ENCODE measurements at places on chromosomes 4 and X.
A peak's percentile ranks its signal among the peaks of the same experiment; 100 is the strongest.

GRCh38 chr4:39278476-39278875 is 87.7 kb downstream of the RFC1 start:
- DNase-seq: no peak

GRCh38 chr4:55269995-55270394 is 76.0 kb upstream of the SRD5A3 start:
- DNase-seq: no peak

GRCh38 chrX:53088136-53088974 is 5.6 kb upstream of the KANTR start:
- peak; percentile 36 for DNase-seq

GRCh38 chr4:153497988-153498967 is 32.1 kb downstream of the TMEM131L start:
- DNase-seq: no peak

DNA sequence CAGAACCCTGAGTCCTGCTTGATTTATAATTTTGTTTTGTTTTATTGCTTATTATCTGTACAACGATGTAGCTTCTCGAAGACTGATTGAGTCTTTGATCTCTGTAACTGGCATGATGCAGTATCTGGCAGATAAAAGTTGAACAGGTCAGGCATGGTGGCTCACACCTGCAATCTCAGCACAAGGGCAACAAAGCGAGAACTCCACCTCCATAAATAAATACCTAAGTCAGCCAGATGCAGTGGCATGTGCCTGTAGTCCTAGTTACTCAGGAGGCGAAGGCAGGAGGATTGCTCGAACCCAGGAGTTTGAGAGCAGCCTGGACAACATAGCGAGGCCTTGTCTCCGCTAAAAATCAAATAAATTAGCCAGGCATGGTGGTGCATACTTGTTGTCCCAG is 15.7 kb upstream of the WDR19 start:
- no peak for DNase-seq

- no peak for DNase-seq
Observed at GRCh38 chrX:21632027-21632426, 26.1 kb downstream of the KLHL34 start.

GRCh38 chrX:39948582-39948981 is 149.2 kb downstream of the BCOR start:
- no peak for DNase-seq

DNA sequence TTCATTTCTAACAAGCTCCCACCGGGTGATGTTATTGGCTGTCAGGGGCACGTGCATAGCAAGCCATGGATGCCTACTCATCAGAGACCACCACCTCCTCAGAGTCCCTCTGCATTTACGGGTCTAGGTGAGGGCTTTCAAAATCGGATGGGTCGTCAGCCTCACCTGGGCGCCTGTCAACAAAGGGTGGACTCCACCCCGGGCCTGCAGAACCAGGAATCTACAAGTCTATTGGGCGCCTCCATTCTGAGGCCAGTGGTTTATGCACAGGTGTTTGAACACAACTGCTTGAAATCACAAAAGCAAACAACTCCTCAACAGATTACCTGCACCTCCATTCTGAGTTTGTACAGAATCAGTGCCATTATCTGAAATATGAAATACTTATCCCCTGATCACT is 318.9 kb downstream of the PTTG2 start:
- no peak for DNase-seq

DNA sequence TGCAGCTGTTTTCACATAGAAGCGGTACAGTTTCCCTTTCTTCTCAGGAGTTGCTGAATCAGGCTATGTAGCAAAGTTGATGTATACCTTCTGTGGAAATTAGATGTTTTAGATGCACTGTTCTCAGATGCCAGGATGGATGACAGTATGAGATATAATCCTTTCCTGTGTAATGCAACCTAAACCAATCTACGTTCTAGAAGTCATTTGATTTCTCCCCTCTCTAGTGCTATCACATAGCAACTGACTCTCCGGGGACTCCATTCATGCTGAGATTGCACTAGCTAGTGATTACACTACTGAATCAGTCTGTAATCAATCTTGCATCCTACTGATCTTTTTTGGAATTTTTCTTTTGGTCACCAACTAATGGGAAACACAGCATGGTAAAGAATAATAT is 1881.7 kb downstream of the PCDH7 start:
- DNase-seq: no peak

GRCh38 chrX:86263526-86263925 is 115.3 kb downstream of the DACH2 start:
- no peak for DNase-seq

DNA sequence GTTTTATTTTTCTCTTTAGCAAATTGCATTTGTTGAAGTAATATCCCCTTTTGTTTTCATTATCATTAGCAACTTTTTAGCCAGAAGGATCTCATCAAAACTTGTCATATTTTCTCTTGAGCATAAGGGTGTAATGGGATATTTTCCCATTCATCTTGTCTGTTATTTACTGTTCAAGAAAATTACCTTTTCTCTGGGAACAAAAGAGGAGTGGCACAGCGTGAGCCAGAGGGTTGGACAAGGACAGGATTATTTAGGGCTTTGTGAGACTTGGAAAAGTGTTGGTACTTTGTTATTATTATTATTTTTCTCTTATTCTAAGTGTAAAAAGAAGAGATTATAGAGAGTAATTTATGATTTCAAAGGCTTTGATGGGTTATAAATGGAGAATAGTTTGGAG is 135.9 kb downstream of the PRKX start:
- no peak for DNase-seq

DNA sequence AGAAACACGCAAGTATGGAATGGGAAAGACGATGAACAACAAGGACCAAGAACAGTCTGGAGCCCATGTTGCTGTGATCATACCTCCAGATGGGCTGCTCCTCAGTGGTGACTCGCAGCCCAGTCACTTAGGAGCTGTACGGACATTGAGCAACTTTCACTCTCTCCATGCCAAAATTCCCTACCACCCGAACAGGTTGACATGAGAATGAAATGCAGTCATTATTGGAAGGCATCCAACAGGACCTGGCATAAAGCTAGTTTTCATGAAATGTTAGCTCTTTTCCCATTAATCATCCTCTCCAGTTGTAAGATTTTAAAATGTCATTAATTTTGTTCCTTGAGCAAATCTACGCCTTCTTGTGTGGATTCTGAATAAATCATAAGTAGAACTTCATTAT is 82.7 kb upstream of the GPM6B start:
- no peak for DNase-seq

DNA sequence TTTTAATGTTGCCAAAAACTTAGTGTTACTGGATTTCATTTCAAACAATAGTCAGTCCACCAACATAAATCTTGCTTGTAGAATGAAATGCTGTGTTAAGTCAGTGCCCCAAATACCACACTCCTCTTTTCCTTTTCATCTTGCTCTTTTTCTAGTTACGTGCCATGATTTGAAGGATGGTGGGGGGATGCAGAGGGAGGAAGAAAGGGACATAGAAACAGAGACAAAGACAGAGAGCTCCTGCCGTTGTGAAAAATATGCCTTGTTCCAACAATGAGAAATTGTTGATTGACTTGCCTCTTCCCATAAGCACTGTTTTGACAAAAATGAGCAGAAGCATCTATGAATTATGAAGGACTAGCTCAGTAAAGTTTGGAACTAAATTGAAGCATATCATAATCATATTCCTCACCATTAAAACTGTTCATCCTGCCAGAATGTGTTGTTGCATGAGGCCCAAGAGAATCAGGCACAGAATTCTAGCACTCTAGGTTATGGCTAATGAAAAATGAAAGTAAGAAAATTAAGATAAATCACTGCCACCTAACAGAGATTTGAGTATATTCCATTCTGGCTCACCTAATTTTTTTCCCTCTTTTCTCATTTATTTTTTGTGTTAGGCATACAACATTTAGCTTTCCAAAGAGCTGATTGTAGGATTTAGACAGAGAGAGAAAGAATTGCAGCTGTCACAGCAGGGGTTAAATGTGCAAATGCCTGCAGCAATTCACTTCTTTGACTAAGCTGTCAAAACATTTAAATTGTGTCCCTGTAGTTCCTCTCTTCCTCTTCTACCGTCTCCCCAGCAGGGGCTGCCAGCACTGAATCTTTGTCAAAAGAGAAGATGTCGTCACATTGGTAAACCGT is 111.6 kb upstream of the PTPN13 start:
- peak; percentile 16 for DNase-seq

GRCh38 chr4:163693211-163693610 is 198.7 kb downstream of the TMA16 start:
- no peak for DNase-seq

- no peak for DNase-seq
Observed at GRCh38 chrX:150702966-150703694, 9.9 kb downstream of the MTMR1 start.

GRCh38 chrX:130285069-130285620 is 16.4 kb upstream of the ZNF280C start:
- no peak for DNase-seq

DNA sequence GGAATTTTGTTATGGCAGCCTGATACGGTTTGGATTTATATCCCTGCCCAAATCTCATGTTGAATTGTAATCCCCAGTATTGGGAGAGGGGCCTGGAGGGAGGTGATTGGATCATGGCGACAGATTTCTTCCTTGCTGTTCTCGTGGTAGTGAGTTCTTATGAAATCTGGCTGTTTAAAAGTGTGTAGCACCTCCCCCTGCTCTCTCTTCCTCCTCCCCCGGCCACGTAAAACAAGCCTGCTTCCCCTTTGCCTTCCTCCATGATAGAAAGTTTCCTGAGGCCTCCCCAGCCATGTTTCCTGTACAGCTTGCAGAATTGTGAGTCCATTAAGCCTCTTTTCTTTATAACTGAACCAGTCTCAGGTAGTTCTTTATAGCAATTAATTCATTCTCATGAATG is 37.9 kb downstream of the SUPT20HL2 start:
- DNase-seq: no peak

DNA sequence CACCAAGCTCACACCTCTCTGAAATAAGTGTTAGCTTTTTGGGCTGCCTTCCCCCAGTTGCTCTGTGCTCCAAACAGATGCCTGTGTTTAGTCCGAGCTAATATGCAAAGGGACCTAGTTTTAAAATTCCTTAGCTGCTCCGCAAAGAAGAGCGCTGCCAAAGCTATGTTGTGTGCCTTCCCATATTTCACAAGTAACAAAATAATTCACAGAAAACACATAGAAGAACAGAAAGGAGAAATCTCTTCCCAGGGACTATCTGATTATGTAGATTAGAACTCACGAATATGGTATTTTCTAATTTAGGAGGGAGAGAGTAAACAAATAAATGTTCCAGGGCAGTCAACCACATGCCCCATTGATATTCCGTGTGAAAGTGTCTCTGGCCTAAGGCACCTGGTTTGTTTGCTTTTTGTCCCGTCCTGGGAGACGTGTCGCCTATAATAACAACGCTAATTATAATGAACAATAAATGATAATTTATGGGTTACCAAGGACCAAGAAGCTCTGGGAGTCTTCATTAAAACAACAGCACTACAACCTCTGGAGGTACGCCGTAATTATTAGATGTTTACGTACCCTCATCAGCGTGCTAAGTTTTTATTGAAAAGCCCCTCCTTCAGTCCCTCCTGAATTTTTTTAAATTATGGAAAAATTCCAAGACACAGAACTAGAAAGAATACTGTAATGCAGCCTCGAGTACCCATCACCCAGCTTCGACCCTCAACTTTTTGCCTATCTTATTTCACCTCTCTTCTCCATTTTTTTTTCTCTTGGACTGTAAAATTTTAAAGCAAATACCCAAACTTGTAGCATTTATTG is 1.2 kb upstream of the CCNG2 start:
- no peak for DNase-seq

DNA sequence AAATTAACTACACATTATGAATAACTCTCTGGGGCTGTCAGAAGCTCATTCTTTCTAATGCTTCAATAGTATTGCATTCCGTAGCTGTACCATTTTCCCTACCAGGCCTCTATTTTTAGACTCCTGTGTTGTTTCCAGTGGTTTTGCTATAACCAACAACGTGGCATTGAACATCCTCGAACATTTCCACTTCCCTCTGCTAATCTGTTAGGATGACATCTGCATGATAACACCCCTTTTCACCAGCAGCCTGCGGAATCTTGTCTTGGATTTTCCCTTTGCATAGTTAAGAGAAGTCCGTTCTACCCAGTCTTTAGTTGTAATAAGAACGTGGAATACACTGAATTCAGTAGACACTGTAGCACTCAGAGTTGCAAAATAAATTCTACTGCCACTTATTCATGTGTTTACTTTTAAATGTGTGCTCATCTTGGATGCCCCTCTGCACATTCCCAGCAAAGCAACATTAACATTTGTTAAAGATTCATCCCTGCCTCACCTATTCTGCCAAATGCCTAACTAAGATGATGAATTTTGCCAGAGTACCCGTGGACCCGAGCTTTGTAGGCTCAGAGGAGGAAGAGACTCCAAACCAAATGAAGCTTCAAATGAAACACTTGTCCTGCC is 55.6 kb downstream of the SEL1L3 start:
- no peak for DNase-seq

DNA sequence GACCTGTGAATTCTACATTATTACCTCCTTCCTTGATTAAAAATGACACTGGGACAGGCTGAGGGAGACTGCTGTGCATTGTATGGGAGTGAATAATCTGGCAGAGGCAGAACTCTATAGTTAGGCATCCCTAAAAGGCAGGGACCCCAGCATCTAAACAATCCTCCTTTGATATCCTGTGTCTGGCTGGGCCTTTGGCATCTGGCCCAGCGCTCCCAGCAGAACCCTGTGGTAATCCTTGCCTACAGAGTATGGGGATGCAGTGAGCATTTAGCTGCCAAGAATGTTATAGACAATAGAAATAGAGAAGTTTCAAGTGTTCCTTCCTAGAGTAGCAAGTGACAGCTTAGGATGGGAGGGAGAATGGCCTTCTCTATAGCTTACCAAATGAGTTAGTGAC is 38.5 kb downstream of the ZCCHC12 start:
- DNase-seq: no peak

GRCh38 chrX:114924856-114925255 is 92.6 kb downstream of the IL13RA2 start:
- no peak for DNase-seq

GRCh38 chr4:67762086-67762485 is 7.9 kb upstream of the GNRHR start:
- no peak for DNase-seq

DNA sequence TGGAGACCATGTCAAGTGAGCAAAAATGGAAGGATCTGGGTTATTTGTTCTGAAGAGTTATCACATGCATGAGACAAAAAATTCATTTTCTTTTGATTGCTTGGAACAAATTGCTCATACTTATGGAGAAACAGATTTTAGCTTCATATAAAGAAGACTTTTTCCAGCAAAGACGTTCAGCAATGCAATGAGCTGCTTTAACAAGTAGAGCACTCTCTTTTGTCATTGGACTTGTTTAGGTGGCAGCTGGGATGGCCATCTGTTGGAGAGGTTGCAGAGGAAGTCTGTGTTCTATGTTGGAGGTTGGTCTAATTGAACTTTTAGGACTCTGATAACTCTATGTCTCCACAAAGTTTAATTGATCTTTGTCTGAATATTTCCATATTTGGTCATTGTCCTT is 19.9 kb upstream of the CEP135 start:
- no peak for DNase-seq

- no peak for DNase-seq
Observed at GRCh38 chr4:104025251-104025650, 305.5 kb upstream of the TACR3 start.

DNA sequence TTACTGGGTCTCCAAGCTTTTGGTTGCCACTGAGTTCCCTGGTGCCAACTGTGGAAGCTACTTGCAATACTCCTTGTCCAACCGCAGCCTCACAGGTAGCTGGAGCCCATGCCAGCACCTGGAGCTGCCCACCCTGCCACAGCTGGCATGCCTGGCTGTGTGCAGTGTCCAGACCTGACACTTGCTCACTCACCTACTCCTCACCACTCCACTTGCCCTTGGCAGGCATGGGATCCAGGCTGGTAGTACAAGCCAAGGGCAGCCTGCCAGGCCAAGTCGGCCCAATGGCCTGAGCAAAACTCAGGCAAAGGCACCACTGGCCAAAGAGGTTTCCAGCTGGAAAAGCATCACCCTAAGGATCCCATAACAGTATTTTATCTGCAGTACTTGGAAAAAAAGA is 246.3 kb downstream of the PDGFC start:
- DNase-seq: no peak
